ENCODE measurements at places on chromosomes 3 and 15. TPM values are rescaled to one million over a fixed set of nuclear protein-coding genes. Genes with fewer than 3 reads are reported as not detected.

DNA sequence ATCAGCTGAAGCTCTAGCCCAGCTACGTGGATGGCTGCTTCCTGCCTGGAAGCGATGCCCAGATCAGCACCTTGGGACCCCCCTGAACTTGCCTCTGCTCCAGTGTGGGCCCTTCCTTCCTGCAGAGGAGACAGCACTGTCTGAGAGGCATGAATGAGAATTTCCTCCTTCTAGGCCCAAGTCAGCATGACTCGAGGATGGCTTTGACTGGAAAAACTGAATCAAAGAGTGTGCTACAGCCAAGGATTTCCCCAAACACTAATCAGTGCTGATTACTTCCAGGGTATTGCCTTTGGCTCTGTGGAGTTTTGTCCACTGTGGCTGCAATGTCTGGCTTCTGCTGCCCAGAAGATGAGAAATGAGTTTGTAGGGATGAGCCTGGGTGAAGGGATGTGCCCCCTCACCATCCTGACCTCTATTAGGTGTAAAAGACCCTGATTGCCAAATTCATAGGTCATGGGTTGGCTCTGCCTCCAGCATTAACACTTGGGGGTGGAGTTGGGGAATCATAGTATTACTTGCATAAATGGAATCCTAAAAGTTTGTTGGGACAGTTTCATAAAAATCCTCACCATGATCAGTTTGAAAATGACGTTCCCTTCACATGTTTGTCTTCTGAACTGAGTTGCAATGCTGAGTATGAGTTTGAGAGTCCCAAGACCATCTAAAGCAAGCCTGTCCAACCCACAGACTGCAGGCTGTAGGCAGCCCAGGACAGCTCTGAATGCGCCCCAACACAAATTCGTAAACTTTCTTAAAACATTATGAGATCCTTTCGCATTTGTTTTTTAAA, 36.7 kb downstream of the FLNB start:
- H3K4me1 ChIP-seq = peaks cover 68% of the 10 kb centered on the region
- peak; percentile 33 for DNase-seq
- H3K27ac ChIP-seq = no peak overlapping the region
- no peaks in the 10 kb centered on the region for H3K27me3 ChIP-seq

GRCh38 chr3:131612745-131613144, 110.0 kb upstream of the MRPL3 start:
- no peak overlapping the region for H3K4me3 ChIP-seq
- H3K27ac ChIP-seq = no peak overlapping the region
- H3K36me3 ChIP-seq = no peaks in the 10 kb centered on the region
- H3K27me3 ChIP-seq = peaks cover 28% of the 10 kb centered on the region
- no peak for DNase-seq
- H3K4me1 ChIP-seq = no peaks in the 10 kb centered on the region

RHCG gene
- not detected for total RNA-seq

- H3K27me3 ChIP-seq = no peaks in the 10 kb centered on the region
- H3K36me3 ChIP-seq = peaks cover 18% of the 10 kb centered on the region
- DNase-seq = peak; percentile 25
- H3K4me1 ChIP-seq = no peaks in the 10 kb centered on the region
- no peak overlapping the region for H3K4me3 ChIP-seq
- H3K27ac ChIP-seq = peak overlapping the region; percentile 10
These were observed 42.0 kb downstream of the PML start for GRCh38 chr15:74036271-74037170.

- no peaks in the 10 kb centered on the region for H3K4me1 ChIP-seq
- no peak overlapping the region for H3K27ac ChIP-seq
- no peaks in the 10 kb centered on the region for H3K36me3 ChIP-seq
These were observed 39.4 kb downstream of the AMOTL2 start for GRCh38 chr3:134334901-134335280.

Data from activated naive CD4-positive, alpha-beta T cell treated with anti-CD3 and anti-CD28 coated beads for 36 hours (primary cell).